Nephron progenitor cell (in vitro differentiated cells): ENCODE measurements at places on chromosomes 4 and X.

DNA sequence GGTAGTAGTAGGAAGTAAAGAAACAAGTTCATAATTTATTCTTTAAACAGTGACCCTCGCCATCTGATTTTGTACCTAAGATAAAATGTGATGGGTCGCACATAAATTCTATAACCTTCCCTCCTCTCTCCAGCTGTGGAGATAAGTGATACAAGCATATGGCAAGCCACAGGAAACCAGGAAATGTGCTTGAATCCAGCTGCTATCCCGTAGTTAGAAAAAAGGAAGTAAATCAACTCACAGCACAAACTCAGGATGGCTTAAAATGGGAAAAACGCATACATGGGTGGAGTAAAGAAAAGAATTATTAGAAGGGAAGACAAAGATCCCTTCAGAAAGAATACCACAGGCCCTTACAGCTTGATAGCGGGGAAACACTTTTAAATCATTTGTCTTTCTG, 78.2 kb downstream of the ZNF827 start:
- no peak overlapping the region for H3K27ac ChIP-seq
- H3K4me1 ChIP-seq: peaks cover 3% of the 10 kb centered on the region
- no peak overlapping the region for H3K4me3 ChIP-seq
- no peak for DNase-seq

DNA sequence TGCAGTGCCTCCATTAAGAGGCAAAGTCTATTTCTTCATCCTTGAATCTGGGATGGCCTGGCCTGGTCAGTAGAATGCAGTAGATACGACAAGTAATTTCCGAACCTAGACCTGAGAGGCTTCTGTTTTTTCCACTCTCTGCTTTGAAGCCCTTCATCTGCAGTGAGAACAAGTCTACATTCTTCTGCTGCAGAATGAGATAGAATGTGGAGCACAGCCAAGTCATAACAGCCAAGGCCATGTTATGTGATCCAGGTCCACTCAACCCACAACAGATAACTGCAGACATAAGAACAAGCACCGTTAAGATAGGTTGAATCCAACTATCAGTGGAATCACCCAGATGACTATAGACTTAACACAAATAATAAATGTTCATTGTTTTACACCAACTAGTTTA, 1297.7 kb downstream of the C4orf33 start:
- no peak overlapping the region for H3K27ac ChIP-seq
- no peak for DNase-seq
- no peak overlapping the region for H3K4me3 ChIP-seq
- H3K4me1 ChIP-seq: no peaks in the 10 kb centered on the region

DNA sequence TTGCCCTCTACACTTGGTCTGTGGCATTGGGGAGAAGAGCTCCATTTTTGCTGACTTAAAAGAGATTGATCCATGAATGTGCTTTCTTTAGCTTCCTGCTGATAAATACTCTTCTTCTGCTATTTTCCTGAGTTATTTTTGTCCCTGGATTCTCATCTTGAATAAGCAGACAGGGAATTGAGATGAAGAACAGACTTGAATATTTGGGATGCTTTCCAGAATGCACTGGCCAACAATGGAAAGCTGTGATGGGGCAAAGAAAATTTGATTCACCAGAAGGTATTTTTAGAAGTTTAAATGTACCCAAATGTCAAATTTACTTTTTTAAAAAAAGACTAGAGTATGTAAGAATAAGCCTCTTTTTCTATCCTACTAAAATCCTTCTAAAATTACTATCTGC, 309.9 kb upstream of the PPP1R2C start:
- no peaks in the 10 kb centered on the region for H3K4me1 ChIP-seq
- peaks cover 9% of the 10 kb centered on the region for H3K36me3 ChIP-seq
- DNase-seq: no peak
- H3K4me3 ChIP-seq: no peak overlapping the region
- H3K27ac ChIP-seq: no peak overlapping the region
- H3K27me3 ChIP-seq: no peaks in the 10 kb centered on the region

DNA sequence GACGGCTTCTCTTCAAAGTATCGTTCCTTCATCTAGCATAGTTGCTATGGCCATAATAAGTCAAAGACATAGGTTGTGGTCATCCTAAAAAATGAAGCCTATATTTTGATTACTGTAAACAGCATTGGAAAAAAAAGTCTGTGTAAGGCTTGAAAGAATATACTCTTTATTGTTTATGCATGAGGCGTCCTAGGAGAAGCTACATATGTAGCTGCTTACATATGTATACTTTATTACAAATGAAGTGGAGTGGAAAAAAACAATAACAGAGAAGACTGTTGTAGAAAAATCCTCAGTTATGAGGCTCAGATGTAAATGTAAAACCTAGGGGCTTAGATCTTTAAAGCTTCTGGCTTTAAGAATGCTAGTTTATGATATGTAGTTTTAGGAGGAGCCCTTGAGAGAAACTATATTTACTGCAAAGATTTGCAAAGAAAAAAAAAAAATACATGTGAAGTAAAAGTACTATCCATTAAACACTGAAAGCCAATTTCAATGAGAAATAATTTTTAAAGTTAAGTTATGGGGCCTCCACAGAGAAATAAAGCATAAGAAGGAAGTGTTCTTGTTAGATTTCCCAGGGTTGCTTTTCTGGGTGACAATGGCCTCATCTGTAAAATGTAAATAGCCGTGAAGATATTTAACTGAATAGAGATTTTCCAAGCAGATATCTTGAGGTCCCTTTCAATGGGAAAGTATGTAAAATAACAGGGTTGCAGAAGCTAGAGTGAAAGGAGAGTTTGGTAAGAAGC, 598.2 kb downstream of the TRIML1 start:
- H3K27me3 ChIP-seq: peaks cover 7% of the 10 kb centered on the region
- no peaks in the 10 kb centered on the region for H3K36me3 ChIP-seq
- no peak overlapping the region for H3K4me3 ChIP-seq
- no peaks in the 10 kb centered on the region for H3K4me1 ChIP-seq
- no peak for DNase-seq
- no peak overlapping the region for H3K27ac ChIP-seq

GRCh38 chr4:135605076-135605475, 1403.5 kb upstream of the PABPC4L start:
- H3K4me1 ChIP-seq: no peaks in the 10 kb centered on the region
- no peaks in the 10 kb centered on the region for H3K27me3 ChIP-seq
- no peaks in the 10 kb centered on the region for H3K36me3 ChIP-seq
- DNase-seq: no peak
- no peak overlapping the region for H3K27ac ChIP-seq

DNA sequence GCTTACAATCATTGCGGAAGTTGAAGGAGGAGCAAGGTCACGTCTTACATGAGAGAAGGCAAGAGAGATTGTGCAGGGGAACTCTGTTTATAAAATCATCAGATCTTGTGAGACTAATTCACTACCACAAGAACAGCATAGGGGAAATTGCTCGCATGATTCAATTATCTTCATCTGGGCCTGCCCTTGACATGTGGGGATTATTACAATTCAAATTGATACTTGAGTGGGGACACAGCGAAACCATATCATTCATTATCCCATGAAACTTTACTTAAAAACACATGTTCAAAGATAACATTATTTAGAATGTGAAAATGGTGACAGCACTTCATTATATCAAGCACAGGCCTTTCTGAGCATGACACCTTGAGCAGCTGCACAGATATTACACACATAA, 1087.8 kb downstream of the C4orf33 start:
- no peak for DNase-seq
- peak overlapping the region; percentile 0 for H3K27ac ChIP-seq
- H3K27me3 ChIP-seq: no peaks in the 10 kb centered on the region
- H3K4me1 ChIP-seq: peaks cover 5% of the 10 kb centered on the region
- H3K4me3 ChIP-seq: no peak overlapping the region

- H3K4me3 ChIP-seq: no peak overlapping the region
- peaks cover 15% of the 10 kb centered on the region for H3K27me3 ChIP-seq
These were observed 54.5 kb downstream of the TRMT44 start for GRCh38 chr4:8494983-8495548.

- peak overlapping the region; percentile 7 for H3K27ac ChIP-seq
- H3K4me3 ChIP-seq: no peak overlapping the region
These were observed 535.2 kb upstream of the FAT1 start for GRCh38 chr4:187258651-187259401.

DNA sequence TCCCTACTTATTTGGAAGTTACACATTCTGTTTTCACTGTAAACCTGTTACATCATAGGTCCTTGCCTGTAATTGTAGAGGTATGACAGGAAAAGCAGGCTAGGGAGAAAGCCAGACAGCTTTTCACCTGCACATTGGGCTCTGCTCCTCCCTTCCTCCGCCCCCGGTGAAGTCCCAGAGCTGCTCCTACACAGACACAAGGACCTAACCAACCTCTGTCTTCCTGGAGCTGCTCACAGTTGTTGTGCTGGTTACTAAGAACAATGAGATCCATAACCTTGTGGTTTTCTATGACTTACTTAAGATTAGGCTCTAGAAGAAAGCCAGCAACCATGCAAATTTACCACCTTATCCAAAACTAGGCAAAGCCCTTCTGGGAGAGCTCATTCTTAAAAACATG, 40.0 kb downstream of the MOSPD2 start:
- no peak for DNase-seq
- no peaks in the 10 kb centered on the region for H3K4me1 ChIP-seq
- no peak overlapping the region for H3K27ac ChIP-seq
- H3K27me3 ChIP-seq: no peaks in the 10 kb centered on the region
